ENCODE measurements at places on chromosomes 3 and 15. TPM values are rescaled to one million over a fixed set of nuclear protein-coding genes. Genes with fewer than 3 reads are reported as not detected.

GRCh38 chr3:98811048-98811447 lies 47.9 kb downstream of the ST3GAL6 start:
- no peak for DNase-seq

Gene SSUH2
- 0.31 TPM for polyA plus RNA-seq

Gene CNBP
- 349 TPM for polyA plus RNA-seq

Gene DISP2
- polyA plus RNA-seq = 0.54 TPM

- DNase-seq = no peak
These were observed 34.5 kb downstream of the IL17RD start for GRCh38 chr3:57130571-57131209.

- no peak for DNase-seq
These were observed 399.2 kb downstream of the EPHA3 start for GRCh38 chr3:89506462-89507103.

DNA sequence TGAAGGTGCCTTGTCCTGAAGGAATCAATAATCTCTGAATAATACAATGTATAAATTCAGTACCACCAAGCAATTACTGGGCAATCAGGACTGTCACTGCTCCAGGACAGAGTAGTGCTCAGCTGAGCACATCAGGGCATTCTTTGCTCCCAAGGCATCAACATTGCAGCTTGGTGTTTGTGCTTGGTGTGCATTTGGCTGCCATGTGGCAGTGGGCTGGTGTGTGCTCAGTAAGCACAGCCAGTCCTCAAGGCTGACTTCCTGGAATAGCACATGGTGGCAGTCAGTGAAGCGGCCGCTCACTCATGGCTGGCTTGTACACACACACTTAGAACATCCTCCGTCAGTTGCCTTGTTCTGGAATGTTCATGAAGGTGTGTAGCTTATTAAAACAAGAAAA lies 217.0 kb downstream of the EPHB1 start:
- DNase-seq = no peak

GRCh38 chr3:61371123-61371522 lies 119.9 kb upstream of the FHIT start:
- DNase-seq = no peak

Gene TAGLN3
- 16.4 TPM for polyA plus RNA-seq

GRCh38 chr3:77186728-77187127 lies 146.8 kb downstream of the ROBO2 start:
- no peak for DNase-seq

Gene PHC3
- 41.7 TPM for polyA plus RNA-seq

DNA sequence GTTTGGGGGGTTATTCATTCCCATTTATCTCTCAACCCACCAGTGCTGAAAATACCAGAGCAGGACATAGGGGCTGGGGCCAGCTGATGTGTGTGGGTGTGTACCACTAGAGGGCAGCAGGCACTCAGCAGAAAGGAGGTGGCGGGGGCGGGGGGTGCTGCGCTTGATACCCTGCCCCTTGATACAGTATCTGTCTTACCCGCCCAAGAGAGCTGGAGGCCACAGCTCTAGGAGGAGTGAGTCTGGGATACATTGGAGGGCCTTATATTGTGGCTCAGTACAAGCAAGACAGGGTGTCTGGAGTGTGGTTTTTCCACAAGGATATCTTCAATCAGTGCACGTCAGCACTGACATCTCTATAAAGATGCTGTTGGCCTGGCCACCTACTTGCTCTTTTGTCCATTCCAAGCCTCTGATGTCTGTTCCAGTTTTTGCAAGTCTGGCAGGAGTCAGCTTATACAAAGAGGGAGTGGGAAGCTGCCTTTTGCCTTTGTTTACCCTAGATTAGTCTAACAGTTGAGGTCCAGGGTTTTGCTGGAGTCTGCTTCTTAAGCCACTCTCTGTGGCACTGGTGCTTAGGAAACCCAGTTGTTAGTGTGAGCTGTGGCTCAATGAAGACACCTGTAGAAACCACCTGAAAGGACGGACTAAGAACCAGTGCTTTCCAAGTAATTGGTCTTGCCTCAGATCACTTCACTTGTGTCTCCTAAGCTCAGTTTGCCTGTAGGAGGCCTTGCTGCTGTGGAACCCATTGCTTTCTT lies 1.5 kb upstream of the RBM15B start:
- no peak for DNase-seq

- no peak for DNase-seq
These were observed 52.2 kb upstream of the HES1 start for GRCh38 chr3:194083637-194084224.

GRCh38 chr3:122800706-122801237 lies 5.9 kb downstream of the SLC49A4 start:
- peak; percentile 92 for DNase-seq

DNA sequence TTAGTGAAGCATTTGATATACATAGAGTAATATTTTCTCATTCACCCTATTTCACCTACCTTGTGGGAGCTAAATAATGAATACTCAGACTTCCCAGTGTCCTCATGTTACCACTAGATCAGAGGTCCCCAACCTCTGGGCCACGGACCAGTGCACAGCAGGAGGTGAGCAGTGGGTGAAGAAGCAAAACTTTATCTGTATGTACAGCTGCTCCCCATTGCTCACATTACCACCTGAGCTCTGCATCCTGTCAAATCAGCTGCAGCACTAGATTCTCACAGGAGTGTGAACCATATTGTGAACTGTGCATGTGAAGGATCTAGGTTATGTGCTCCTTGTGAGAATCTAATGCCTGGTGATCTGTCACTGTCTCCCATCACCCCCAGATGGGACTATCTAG lies 79.4 kb downstream of the RETNLB start:
- no peak for DNase-seq

DNA sequence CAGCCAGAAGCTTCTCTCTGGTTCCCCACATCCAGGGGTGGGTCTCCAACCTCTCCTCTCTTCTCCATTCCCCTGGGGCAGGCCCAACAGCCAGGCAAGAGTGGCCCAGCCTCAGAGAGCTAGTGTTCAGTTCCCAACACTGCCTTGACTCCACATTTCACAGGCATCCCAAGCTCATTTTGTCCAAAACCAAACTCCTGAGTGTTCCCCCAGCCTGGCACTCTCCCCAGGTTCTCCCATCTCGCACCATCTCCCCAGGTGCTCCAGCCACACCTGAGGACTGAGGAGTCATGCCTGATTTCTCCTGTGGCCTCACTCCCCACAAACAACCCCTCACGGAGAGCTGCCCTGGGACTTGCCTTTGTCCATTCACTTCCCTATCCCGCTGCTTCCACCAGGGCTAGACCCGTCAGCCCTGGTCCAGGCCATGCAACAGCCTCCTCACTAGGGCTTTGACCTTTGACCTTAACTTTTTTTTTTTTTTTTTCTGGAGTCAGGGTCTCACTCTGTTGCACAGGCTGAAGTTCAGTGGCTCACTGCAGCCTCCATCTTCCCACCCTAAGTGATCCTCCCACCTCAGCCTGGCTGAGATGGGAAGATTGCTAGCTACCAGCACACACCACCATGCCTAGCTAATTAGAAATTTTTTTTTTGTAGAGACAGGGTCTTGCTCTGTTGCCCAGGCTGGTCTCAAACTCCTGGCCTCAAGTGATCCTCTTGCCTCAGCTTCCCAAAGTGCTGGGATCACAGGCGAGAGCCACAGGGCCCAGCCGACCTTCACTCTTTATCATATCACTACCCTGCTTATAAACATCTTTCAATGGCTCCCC lies 3.9 kb upstream of the CSK start:
- no peak for DNase-seq

DNA sequence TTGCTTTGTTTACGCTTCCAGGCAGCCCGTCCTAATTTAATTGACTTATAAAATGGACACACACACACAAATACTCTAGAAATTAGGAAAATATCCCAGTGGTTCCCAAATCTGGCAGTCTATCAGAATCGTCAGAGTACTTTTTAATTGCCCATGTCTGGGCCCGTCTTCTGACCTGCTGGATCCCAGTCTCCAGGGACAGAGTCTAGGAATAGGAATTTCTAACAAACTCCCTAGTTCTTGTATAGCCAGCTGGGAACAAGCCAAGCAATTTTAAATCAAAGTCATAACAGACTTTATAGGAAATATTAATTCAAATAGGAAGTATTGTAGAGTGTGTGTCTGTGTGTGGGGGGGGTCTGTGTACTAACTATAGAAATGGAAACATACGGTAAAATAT lies 33.4 kb downstream of the LDHAL6B start:
- no peak for DNase-seq

Measured in mammary epithelial cell (primary cell).